ENCODE measurements at places on chromosomes 3 and 15. TPM values are rescaled to one million over a fixed set of nuclear protein-coding genes. Genes with fewer than 3 reads are reported as not detected.

The SOX14 gene
- not detected for total RNA-seq

The CCDC54 gene
- total RNA-seq, result not detected

The CSTA gene
- total RNA-seq, result 2.2 TPM

The APOD gene
- total RNA-seq, result not detected

The ACAD9 gene
- 37.0 TPM for total RNA-seq

The PARP3 gene
- total RNA-seq, result 11.4 TPM

The NBEAL2 gene
- 303 TPM for total RNA-seq

The CEP152 gene
- 14.8 TPM for total RNA-seq

The CCDC80 gene
- not detected for total RNA-seq

The JMJD7 gene
- 35.6 TPM for total RNA-seq

DNA sequence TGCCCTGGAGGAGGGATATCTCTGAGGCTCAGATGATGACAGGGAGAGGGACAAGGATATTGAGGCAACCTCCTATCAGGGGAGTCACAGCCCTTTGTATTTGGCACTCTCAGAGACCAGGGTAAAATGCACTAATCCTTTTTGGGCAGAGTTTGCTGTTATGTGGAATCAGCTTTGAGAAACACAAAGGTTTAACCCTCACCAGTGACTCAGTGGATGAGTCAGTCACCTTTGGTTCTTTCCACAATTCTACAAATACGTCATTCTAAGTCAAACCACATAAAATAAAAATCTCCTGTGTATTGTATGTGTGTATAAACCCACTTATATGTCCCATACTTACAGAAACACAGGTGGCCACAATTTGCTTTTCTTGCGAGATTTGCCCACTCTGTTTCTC lies 5.1 kb downstream of the LSAMP start:
- H3K27me3 ChIP-seq, result no peaks in the 10 kb centered on the region
- DNase-seq, result no peak
- H3K27ac ChIP-seq, result no peak overlapping the region
- no peaks in the 10 kb centered on the region for H3K4me1 ChIP-seq
- H3K36me3 ChIP-seq, result no peaks in the 10 kb centered on the region
- H3K4me3 ChIP-seq, result no peak overlapping the region

DNA sequence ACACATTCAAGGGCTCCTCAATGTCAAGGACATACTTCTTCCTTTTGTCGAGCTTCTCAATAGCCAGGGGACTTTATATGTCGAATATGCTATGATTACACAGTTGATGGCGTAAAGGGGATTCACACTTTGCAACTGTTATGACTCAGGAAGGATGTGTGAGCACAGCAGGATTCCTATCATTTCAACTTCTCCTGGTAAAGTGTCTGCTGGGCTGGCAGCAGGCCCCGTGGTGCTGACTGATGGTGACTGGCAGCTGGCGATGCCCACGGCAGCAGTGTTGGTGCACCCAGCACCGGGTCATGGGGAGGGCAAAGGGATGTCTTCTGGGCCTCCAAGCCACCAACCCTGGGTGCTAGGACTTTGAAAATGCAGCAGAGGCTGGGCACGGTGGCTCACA lies 44.8 kb upstream of the GNB5 start:
- H3K4me3 ChIP-seq, result no peak overlapping the region
- peak overlapping the region; percentile 92 for H3K27ac ChIP-seq
- H3K36me3 ChIP-seq, result no peaks in the 10 kb centered on the region
- H3K27me3 ChIP-seq, result no peaks in the 10 kb centered on the region
- DNase-seq, result no peak

DNA sequence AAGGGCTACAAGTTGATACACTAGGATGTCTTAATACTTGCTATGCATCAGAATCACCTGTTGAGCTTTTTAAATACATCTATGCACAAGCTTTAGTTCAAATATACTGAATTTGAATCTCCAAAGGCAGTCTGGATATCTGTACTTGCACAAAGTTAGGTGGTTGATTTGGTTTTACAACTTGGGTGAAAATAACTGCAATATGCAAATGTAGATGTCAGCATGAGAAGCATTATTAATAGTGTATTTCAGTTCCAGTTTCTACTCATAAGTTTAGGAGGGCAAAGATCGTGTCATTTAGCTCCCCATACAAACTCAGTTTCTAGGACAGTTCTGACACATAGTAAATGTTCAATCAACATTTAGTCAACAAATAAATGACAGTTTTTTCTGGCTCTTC lies 25.6 kb downstream of the IQCB1 start:
- peaks cover 21% of the 10 kb centered on the region for H3K36me3 ChIP-seq
- peaks cover 26% of the 10 kb centered on the region for H3K4me1 ChIP-seq
- no peaks in the 10 kb centered on the region for H3K27me3 ChIP-seq
- no peak for DNase-seq
- no peak overlapping the region for H3K4me3 ChIP-seq

- H3K4me1 ChIP-seq, result peaks cover 8% of the 10 kb centered on the region
- no peak for DNase-seq
- H3K27ac ChIP-seq, result no peak overlapping the region
- peaks cover 8% of the 10 kb centered on the region for H3K36me3 ChIP-seq
- no peaks in the 10 kb centered on the region for H3K27me3 ChIP-seq
Observed at GRCh38 chr3:15023249-15023648, 41.9 kb downstream of the MRPS25 start.

- no peak overlapping the region for H3K4me3 ChIP-seq
- H3K36me3 ChIP-seq, result peaks cover 3% of the 10 kb centered on the region
- DNase-seq, result no peak
- H3K4me1 ChIP-seq, result peaks cover 2% of the 10 kb centered on the region
Observed at GRCh38 chr3:127645371-127646015, 16.5 kb downstream of the PODXL2 start.

DNA sequence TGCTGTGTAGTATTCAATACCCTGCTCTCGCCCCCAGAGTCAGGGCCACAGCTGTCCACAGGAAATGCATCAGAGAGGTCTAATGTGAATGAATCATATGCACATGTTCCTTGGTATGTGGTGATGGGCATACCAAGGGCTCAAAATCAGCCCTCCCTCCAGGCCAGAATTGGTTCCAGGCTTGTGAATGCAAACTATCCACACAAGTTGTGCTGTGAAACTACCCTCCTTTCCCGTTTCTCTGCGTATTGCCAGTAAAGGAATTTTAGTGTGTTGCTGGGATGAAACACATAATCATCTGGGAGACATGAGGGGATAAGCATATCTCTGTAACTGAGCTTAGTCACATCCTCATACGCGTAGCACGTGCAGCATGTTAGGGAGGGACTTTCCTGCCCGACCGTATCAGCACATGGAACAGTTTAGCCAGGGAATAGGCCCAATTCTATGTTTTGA lies 9.2 kb upstream of the MME start:
- no peaks in the 10 kb centered on the region for H3K27me3 ChIP-seq
- no peak overlapping the region for H3K27ac ChIP-seq
- H3K4me1 ChIP-seq, result no peaks in the 10 kb centered on the region
- H3K36me3 ChIP-seq, result no peaks in the 10 kb centered on the region
- no peak for DNase-seq
- H3K4me3 ChIP-seq, result no peak overlapping the region

DNA sequence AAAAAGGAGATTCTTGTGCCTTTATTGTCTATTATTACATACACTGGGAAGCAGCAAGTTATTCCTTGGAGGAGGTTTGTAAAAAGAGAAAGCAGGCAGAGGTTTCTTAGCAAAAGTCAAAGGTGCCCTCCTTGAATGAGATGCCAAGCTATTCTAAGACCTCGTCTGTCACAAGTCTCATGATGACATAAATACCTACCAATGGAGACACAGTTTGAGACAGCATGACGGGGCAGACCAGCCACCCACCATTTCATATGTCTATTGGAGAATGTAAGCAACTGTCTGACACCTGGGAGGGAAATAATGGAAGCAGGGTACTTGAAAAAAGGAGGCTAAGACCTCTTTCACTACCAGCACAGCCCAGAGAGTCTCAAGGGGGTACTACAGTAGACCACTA lies 2.2 kb downstream of the RGMA start:
- peaks cover 6% of the 10 kb centered on the region for H3K36me3 ChIP-seq
- peaks cover 11% of the 10 kb centered on the region for H3K4me1 ChIP-seq
- no peak overlapping the region for H3K27ac ChIP-seq
- no peak for DNase-seq
- H3K4me3 ChIP-seq, result no peak overlapping the region

- H3K36me3 ChIP-seq, result peaks cover 4% of the 10 kb centered on the region
- H3K27me3 ChIP-seq, result peaks cover 66% of the 10 kb centered on the region
- peaks cover 4% of the 10 kb centered on the region for H3K4me1 ChIP-seq
- no peak overlapping the region for H3K27ac ChIP-seq
- H3K4me3 ChIP-seq, result no peak overlapping the region
Observed at GRCh38 chr3:123453675-123454074, 4.8 kb upstream of the ADCY5 start.

DNA sequence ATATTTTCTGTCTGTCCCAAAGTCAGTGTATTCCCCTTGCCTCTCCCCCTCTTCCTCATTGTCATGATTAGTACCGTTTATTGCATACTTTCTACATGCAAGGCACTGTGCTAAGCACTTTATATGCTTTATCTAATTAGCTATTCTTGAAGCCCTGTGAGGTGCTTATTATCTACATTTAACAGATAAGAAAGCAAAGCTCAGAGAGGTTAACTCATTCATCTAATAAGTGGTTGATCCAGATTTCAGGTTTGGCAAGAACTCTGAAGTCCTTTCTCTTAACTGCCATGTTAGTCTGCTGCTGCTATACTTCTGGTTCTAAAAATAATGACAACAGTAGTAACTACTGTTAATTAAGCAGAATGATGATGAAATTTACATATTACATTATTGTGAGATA lies 13.5 kb downstream of the IQGAP1 start:
- DNase-seq, result no peak
- peaks cover 4% of the 10 kb centered on the region for H3K36me3 ChIP-seq
- peaks cover 38% of the 10 kb centered on the region for H3K4me1 ChIP-seq
- H3K27ac ChIP-seq, result peak overlapping the region; percentile 100
- peak overlapping the region; percentile 61 for H3K4me3 ChIP-seq

DNA sequence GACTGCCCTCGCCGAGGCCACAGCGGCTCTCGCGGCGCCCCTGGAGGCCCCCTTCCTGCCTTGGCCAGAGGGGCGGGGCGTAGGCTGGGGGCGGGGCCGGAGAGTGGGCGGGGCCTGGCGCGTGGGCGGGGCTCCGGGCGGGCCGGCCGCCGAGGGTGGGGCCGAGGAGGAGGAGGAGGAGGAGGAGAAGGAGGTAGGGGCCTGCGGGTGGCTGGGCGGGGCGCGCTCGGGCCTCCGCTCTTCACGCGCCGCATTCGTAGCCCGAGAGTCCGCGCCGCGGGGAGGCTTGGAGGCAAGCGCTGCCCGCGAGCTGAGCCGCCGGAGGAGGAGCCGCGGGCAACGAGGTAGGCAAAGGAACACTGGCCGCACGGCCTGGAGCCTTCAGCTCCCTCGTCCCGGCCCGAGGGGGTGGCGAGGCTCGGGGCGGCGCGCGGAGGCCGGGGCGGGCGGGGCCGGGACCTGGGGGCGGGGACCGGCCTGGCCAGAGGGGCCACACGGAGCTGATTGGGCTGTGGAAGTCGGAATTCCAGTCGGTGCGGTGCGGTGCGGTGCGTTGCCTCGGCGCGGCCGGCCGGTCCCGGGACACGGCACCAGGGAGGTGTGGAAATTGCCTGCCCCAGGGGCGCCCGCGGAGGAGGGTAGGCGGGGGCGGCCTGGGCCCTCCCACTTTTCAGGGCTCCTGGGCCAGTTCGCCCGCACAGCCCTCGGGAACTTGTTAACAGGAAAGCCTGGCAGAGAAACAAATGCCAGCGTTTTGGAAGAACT lies at the start of gene PPP2R3A:
Gene PPP2R3A, plus strand, starts transcription at position 223 of the 765 bp plus-strand sequence. CDS start 35,771 bp downstream, outside the sequence.
- no peaks in the 10 kb centered on the region for H3K4me1 ChIP-seq
- H3K27ac ChIP-seq, result no peak within 1 kb of the TSS
- no peaks in the 10 kb centered on the region for H3K36me3 ChIP-seq
- peak; percentile 39 for DNase-seq

DNA sequence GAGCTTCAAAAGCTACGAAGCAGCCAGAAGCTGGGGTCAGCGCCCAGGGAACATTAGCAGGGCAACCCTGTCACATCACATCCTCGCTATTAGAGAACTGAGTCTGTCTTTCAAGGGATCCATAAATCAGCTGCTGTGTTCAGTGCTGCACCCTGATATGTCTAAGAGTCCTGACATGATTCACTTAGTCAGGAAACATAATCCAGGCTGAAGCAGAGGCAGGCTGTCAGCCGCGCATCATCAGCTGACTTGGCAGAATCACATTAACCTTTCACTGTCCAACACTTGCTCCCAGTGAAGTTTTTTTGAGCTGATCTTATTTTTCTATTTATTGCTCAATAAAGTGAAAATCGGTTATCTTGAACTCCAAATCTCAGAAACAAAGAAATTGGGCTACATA lies 23.5 kb downstream of the MYH15 start:
- peaks cover 7% of the 10 kb centered on the region for H3K4me1 ChIP-seq
- no peak overlapping the region for H3K4me3 ChIP-seq
- H3K36me3 ChIP-seq, result peaks cover 5% of the 10 kb centered on the region
- no peak overlapping the region for H3K27ac ChIP-seq

- DNase-seq, result no peak
- no peaks in the 10 kb centered on the region for H3K27me3 ChIP-seq
- peak overlapping the region; percentile 100 for H3K27ac ChIP-seq
Observed at GRCh38 chr15:44710236-44711095, 657 bp downstream of the PATL2 start.

All from T-helper 17 cell (primary cell).